CD14-positive monocyte (primary cell): ENCODE measurements at places on chromosomes 5 and 9.

- no peak for DNase-seq
Measured at GRCh38 chr9:74946686-74947085, 6.0 kb downstream of the C9orf40 start.

DNA sequence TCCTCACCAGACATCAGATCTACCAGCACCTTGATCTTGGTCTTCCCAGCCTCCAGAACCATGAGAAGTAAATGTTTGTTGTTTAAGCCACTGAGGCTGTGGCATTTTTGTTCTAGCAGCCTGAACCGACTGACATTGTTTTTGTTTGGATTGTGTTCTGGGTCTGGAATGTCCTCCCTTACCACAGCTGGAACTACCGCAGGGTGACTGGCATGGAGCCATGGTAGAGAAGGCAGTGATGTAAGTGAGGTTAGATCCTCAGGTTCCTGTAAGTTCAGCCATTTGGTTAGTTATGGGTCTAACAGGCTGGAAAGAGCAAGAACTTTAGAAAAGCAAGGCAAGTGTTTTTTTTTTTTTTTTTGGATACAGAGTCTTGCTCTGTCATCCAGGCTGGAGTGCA lies 209.3 kb downstream of the DAB2IP start:
- no peak for DNase-seq

- no peak for DNase-seq
Measured at GRCh38 chr9:129361196-129361595, 183.1 kb upstream of the IER5L start.

DNA sequence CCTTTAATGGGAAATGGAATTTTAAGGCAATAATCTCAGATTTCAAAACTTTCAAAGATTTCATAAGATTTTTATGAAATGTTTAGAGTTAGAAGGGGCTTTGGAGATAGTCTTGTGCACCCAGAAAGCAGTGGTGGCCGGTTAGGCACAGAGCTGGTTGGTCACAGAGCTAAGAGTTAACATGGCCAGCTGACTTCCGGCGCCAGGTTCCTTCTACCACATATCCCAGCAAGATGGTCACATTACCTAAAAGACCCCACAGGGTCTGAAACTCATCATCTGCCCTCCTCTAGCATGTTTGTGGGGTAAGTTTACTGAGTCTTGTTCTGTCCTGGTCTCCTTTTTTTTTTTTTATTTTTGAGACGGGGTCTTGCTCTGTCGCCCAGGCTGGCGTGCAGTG lies 19.3 kb downstream of the QRFP start:
- DNase-seq = no peak

- DNase-seq = no peak
Measured at GRCh38 chr5:89435347-89435746, 552.4 kb upstream of the MEF2C start.

DNA sequence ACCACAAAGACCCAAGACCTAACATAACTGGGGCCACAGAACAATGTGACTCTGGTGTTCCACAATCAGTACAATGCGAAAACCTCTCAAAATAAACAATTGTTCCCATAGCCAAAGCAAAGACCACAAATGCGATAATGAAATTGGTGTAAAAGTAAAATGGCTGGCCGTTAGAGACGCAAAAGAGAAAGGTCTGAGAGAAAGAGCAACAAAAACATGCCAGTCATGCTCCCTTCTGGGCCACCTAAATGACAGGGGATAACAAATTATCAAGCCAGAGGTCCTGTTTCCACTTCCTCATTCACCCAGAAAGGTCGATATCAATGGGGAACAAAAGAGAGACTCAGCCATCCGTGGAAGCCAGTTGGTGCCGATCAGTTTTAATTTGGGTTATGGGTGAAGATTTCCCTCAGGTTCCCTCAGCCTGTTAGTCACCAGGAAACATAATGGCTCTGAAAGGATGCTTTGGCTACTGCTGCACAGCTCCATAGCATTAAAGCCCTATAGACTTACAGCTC lies 9.2 kb upstream of the CFAP95 start:
- peak; percentile 19 for DNase-seq

GRCh38 chr5:68053202-68053601 lies 162.4 kb upstream of the PIK3R1 start:
- no peak for DNase-seq

DNA sequence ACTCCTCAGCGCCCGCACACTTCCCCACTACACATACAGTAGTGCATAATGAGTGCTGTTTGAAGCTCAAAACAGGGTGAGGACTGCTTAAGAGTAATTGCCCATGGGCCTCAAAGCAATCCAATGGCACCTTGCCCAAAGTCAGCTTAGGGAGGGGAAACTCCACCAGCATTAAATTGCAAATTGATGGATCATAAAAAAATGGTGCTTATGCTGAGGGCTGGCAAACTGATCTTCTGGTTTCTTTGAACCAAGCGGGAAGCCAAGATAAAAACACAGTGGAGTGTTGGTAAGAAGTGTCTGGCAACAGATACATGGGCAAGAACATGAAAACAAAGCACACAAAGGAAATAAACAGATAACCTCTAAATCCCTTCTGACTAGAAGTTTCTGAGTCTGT lies 28.0 kb downstream of the TLE1 start:
- DNase-seq = no peak

- no peak for DNase-seq
Measured at GRCh38 chr9:32345243-32345642, 39.2 kb upstream of the ACO1 start.

DNA sequence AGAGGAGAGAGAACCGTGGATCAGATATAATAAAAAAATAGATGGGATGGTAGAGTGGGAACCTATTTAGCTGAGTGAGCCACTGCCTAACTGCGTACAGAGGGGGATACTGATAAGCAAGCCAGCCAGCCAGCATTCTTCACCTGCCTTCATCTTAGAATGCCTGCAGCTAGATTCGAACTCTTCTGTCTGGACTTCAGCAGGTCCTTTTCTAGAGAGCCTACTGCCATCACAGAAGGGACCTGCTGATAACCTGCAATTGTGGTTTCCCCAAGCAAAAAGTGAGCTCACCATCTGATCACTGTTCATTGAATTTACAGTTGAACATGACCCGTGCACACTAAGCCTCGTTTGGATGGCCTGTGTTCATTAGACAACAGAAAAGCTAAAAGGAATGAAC lies 109.4 kb downstream of the CDC42SE2 start:
- DNase-seq = no peak

DNA sequence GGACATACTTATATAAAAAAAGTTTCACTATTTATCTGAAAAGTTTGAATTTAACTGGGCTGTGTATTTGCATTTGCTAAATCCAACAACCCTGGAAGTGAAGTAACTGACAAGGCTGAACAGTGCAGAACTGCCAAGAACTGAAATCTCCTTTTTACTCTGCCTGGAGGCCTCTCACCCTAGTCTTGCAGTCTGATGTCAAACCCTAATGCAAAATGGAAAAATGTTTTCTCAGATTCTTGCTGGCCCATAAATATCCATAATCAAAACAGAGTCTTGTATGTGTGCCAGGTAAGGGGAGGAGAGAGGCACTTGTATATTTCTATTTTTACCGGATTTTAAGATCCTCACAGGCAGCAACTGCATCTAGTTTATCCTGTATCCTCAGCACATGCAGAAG lies 432.7 kb upstream of the KLF4 start:
- no peak for DNase-seq

- no peak for DNase-seq
Measured at GRCh38 chr9:127903557-127904475, 4.4 kb upstream of the ST6GALNAC6 start.

GRCh38 chr5:74401281-74401945 lies 239.1 kb downstream of the ENC1 start:
- DNase-seq = no peak

DNA sequence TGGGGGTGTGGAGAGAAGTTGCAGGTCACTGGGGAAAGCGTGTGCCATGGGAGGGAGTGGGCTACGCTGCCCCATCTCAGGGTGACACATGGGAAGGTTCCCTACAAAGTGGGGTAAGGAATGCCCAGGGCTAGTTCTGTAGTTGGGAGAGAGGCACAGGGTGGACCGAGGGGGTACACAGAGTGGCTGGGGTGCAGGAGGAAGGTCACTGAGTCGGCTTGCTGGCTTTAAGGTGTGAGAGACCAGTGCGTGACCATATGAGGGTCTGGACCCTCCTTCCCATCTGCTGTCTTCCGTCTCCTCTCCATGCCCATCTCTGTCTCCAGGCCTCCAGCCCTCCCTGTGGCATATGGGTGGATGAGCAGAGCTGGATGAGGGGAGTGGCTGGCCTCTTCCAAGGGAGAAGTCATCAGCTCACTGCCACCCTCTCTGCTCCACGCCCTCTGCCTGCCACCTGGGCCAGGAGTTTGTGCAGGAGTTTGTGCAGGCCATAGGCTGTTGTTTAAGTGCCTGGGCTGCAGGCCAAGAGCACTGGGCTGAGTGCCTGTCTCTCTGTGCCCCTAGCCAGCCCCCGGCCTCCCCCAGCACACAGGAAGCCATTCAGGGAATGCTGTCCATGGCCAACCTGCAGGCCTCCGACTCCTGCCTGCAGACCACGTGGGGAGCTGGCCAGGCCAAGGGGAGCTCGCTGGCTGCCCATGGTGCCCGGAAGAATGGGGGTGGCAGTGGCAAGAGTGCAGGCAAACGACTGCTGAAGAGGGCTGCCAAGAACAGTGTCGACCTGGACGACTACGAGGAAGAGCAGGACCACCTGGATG lies 96.8 kb downstream of the PHF2 start:
- no peak for DNase-seq

GRCh38 chr9:108003526-108003925 lies 514.0 kb upstream of the KLF4 start:
- DNase-seq = no peak

DNA sequence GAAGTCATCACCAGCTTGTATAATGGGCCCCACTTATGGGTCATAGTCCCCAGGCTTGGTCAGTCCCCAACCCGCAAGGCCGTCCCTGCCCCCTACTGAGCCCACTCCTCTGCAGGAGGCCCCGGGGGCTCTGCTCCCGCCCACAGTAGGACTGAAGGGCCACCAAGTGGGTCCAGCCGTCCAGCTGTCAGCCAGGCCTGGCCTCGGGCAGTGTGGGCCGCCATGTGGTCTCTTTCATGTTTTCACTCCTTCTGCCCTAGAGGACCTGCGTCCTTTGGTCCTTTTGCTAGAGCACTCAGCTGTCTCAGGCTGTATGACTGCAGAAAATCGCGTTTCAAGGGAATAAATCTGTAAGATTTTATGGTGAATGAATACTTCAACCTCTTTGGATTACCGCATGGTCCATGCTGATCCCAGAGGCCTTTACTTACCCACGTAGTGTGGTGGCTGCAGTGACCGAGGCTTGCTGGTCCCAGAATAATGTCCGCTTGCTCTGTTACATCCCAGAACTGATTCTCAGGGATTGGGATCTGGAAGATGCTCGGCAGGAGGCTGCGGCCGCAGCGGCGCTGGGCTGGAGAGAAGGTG lies 105.7 kb upstream of the FAM120A start:
- no peak for DNase-seq

DNA sequence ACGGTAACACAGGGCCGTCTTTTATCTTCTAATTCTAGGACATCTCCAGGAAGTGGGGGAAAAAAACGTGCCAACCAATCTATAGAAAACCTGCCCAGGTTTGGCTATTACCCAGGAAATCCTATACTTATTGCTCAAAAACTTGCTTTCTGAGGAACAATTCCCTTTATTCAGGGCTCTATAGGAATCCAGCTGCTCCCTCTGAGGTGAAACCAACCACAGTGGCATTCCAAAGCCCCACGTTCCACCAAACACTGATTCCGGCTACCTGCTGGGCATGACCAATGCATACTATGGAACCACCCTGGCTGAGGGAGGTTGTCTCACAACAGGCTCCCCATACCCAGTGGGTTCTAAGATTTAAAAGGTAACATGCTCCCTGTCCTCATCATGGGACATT lies 57.6 kb downstream of the GLIS3 start:
- DNase-seq = no peak

DNA sequence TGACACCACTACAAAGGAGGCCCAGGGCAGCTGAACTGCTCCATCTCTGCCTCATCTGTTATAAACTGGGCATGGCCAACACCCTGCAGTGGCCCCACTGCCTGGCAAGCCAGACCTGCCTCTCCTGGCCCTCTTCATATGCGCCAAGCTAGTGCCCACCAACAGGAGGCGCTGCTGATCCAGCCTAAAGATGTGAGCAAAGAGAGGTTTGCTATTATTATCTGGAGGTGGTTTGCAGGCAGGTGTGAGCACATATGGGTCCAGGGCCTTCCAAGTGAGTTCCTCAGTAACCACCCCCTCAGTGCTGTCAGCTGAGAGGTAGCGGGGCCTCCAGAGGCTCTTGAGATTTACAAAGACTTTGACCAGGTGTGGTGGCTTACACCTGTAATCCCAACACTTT lies 232.2 kb downstream of the SYK start:
- DNase-seq = peak; percentile 25

- no peak for DNase-seq
Measured at GRCh38 chr5:124678468-124678867, 68.0 kb downstream of the ZNF608 start.

DNA sequence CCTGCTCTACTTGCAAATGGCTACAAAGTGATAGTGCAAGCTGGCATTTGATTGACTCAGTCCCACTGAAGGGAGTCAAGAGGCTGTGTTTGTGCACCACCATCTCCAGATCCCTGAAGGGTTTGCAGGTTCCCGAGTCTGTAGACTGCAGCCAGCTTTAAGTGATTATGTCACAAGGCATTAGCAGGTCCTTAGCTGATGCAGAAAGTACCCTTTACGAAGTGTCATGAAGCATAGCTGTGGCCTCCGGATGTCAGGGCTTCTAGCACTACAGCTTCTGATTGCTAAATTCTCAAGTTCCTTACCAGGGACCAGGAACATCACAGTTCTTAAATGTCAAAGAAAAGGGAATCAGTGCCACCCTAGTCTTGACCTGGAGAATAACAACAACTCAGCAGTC lies 311.3 kb upstream of the TRPC7 start:
- DNase-seq = no peak

DNA sequence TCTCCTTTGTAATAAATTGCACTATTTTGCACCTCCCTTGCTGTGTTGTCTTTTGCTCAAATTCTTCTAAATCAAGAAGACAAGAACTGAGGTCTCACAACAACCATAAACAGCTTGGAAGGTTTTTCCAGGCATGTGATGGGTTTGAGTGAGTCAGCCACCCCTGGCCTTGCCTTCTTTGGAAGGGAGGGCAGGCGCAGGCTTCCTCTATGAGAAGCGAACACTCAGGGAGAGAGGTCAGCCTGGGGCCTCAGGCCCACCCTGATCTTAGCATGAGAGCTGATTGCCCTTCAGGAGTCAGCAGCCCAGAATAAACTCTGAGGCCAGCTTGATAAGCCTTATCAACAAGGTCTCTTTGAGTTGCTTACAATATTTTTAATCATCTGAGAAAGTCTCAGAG lies 31.6 kb downstream of the S1PR3 start:
- no peak for DNase-seq

- no peak for DNase-seq
Measured at GRCh38 chr5:96538808-96539250, 105.8 kb upstream of the PCSK1 start.

GRCh38 chr5:137615171-137615775 lies 116.1 kb upstream of the SPOCK1 start:
- no peak for DNase-seq

DNA sequence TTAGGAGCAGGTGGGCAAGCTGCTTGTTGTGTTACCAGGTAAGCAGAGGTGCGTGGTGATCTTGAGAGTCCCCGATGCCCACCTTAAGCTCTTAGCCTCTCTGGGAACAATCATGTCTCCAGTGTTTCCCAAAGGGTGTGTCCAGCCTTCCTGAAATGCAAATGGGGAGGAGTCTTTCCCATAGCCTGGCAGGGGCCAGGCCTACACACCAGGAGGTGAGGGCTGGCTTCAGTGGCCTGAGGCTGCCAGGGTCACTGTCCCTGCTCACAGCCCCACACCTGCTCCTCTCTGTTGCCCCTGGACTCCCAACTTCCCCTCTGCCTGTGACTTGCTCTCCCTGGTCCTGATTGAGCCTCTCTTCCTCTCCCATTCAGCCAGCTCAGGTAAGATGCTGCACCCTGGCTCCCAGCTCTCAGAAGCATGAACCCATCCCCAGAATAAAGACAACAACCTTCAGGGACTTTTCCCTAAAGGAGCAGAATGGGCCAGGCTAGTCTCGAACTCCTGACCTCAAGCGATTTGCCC lies 65.7 kb upstream of the PHYKPL start:
- DNase-seq = no peak
